ENCODE measurements at places on chromosomes 16 and 17.

DNA sequence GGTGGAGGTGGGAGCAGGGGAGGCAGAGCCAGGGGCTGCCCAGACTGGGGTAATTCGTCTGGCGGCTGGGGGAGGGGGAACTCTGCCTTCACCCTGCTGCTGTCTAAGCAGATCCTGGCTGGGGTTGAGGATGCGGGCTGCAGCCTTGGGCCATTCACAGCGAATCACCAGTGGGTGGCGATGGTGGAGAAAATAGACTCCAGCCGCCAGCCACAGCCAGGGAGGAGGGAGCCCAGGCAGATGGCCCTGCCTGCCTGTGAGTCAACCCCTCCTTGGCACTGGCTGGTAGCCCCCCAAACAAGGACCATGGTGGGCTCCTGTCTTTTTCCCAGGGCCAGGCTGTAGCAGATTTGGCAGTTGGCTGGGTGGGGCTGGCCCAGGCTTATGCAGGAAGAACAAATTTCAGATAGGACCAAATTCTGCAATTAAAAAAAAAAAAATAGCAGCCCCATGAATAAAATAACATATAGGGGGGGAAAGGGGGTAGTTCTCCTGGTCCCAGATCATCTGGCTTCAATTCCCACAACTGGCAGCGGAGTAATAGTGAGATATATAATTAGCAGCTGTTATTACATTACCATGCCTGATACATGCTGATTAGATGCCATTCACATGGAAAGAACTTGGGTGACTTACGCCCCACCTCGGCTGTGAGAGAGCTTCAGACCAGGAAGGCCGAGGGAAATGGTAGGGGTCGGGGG is 41.5 kb upstream of the CDH5 start:
- DNase-seq = peak; percentile 67

DNA sequence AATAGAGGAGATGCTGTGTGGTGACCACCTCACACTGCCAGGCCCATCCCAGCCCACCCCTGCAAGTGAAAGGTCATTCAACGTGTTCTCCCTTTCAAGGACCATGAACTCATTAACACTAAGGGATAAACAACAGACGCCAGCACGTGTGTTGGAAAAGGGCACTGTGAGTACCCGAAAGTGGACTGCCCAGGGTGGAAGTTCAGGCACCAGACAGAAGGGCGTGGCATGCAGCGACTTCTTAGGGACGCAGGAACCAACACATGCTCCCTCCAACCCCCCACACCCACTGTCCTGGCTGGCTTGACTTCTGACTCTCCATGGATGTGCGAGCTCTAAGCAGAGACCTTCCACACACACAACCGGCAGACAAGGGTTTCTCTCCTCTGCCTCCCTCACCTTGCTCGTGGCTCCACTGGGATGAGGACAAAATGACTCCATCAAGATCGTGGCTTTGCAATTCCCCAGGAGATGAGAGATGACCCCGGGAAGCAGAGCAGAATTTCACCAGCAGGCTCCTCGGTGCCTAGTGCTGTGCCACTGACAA is 11.0 kb downstream of the UBALD1 start:
- DNase-seq = no peak

DNA sequence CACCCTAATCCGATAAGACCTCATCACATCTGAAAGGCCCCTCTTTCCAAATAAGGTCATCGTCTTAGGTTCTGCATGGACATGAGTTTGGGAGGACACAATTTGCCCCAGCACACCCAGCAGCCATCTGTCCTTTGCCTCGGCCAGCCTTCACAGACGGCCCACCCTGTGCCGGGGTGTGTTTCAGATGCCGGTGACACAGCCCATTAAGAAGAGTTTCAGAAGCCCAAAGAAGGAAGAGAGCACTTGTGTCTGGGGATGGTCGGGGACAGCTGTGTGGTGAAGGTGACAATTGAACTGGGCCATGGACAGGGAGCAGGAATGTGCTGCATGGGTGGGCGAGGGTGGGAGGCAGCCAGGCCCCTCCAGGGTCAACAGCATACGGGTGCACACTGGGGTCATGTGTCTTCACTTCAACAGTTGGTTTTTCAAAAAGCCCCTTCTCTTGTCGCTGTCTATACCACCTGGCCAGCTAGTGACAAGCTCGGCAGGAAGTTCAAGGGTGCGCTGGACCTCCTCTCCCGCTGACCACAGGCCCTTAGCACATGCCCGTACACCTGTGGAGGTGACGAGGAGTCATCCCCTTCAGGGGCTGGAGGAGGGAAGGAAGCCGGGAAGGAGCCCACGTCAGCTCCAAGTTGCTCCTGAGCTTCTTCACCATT is 183.1 kb downstream of the C16orf95 start:
- peak; percentile 44 for DNase-seq

DNA sequence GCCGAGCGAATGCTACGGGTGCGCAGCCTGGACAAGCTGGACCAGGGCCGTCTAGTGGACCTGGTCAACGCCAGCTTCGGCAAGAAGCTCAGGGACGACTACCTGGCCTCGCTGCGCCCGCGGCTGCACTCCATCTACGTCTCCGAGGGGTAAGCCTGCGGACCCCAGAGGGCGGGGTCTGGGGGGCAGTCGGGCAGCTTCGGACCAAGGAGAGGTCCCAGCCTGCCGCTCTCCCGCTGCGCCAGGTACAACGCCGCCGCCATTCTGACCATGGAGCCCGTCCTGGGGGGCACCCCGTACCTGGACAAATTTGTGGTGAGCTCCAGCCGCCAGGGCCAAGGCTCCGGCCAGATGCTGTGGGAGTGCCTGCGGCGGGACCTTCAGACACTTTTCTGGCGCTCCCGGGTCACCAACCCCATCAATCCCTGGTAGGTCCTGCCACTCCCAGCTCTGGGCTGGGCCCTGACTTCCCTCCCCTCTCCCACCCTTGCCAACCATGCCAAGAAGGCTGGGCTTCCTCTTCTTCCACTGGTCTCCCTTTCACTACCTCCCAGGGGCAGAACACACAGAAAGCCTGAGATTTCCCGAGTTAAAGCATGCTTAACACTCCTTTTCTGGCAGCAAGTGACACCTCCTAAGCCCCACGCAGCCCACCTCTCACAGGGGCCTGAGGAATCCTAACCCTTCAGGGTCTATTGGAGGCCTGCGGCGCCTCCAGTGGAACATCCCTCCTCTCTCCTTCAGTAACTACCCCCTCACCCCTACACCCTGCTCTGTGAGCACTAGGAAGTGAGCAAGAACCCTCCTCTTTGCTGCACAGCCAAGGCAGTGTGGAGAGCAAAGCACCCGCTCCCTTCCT is 3.2 kb downstream of the NAGS start:
- DNase-seq = peak; percentile 45

DNA sequence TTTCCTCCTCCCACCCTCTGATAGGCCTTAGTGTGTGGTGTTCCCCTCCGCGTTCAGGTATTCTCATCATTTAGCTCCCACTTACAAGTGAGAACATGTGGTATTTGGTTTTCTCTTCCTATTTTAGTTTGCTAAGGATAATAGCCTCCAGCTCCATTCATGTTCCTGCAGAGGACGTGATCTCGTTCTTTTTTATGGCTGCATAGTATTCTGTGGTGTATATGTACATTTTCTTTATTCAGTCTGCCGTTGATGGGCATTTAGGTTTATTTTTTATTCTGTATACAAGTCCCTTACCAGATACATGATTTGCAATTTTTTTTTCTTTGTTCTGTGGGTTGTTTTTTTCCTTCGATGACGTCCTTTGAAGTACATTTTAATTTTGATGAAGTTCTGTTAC is 18.8 kb upstream of the CDK5R1 start:
- no peak for DNase-seq

GRCh38 chr17:61017317-61018006 is 339.8 kb downstream of the BCAS3 start:
- DNase-seq = no peak

- DNase-seq = peak; percentile 61
These were observed 26.8 kb downstream of the MPP2 start for GRCh38 chr17:43880420-43880991.

- DNase-seq = no peak
These were observed 101.4 kb upstream of the HLF start for GRCh38 chr17:55163408-55163807.

DNA sequence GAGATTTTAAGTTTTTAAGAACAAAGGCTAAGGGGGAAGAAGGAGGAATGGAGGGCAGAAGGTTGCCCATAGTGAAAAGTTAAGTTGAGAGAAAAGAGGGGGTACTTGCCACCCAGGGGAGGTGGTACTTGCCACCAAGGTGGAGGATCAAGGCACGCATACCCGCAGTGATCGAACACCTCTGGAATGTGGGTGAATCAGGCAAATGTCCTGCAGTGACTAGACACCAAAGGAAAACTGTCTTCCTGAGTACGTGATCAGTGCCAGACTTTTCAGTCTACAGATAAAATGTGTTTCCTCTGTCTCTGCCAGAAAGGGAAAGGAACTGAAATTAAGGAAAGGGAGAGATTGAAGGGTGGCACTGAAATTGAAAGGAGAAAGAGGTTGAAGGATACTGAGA is 2285.3 kb downstream of the TP53TG3F start:
- no peak for DNase-seq

DNA sequence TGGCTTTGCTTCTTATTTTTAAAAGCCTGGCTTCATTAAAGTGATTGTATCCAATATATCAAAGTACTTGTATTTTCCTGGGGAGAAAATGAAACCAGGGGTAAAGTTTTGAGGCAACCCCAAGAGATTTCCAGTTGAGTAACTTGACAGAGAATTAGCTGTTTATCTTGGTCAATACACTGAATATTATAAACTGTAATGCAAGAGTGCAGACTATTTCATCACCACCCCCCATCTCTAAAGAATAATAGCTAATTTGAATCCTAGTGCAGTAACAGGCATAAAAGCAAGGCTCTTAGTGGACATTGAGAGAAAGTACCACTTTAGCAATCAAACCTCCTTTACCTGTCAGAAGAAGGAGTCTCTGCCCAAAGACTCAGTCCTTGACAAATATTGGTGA is 27.0 kb downstream of the IRX6 start:
- no peak for DNase-seq

DNA sequence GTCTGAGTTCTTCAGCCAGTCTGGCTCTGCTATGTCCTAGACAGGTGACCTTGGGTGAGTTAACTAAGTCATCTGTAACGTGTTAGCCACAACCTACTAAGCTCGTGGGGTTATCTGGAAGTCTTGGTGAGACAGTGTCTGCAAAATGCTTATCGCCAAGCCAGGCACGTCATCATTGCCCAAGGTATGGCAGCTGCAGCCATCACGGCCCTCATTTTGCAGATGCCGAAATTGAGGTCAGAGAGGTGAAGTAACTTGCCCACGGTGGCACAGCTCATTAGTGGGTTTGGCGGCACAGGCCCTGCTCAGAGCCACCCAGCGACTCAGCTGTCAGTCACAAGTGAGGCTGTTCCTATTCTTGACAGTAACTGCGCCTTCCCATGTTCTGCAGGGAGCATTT is 79.8 kb downstream of the CMIP start:
- no peak for DNase-seq

DNA sequence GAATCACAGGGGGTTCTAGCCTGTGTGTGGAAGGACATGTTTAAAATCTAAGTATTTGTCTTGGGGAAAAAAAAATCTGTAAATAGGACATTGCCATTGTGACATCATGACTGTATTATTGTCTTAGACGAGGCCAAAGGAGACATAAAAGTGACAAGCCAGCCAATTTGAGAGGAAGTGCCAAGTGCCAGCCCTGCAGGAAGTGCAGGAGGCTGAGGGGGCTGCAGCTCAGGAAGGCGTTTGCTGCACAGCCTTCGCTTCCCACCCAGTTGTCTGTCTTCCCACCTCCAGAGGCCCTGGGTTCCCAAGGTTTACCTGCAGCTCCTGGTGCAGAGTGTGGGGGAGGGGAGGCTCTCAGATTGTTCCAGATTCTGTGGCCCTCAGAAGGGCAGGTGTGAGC is 1.3 kb downstream of the ADCY7 start:
- no peak for DNase-seq

DNA sequence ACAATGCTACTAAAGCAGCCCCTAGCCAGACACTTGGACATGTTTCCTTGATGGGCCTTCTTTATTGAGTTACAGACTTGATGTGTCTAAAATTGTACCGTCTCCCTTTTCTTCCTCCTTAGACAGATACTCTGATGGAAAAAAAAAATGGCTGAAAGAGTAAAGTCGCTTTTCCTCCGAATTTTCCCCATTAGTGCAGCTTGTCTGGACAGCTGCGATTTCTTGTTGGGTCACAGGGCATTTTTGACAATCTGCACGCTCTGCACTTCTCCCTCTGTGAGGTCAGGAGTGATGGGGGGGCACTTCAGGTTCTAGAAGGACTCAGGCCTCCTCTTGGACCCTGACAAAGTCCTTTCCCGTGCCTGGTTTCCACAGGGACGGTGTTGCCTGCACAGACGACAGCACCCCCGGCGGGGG is 968 bp upstream of the PRKAR1A start:
- DNase-seq = no peak

GRCh38 chr17:15886804-15887203 is 58.1 kb upstream of the ADORA2B start:
- DNase-seq = no peak

DNA sequence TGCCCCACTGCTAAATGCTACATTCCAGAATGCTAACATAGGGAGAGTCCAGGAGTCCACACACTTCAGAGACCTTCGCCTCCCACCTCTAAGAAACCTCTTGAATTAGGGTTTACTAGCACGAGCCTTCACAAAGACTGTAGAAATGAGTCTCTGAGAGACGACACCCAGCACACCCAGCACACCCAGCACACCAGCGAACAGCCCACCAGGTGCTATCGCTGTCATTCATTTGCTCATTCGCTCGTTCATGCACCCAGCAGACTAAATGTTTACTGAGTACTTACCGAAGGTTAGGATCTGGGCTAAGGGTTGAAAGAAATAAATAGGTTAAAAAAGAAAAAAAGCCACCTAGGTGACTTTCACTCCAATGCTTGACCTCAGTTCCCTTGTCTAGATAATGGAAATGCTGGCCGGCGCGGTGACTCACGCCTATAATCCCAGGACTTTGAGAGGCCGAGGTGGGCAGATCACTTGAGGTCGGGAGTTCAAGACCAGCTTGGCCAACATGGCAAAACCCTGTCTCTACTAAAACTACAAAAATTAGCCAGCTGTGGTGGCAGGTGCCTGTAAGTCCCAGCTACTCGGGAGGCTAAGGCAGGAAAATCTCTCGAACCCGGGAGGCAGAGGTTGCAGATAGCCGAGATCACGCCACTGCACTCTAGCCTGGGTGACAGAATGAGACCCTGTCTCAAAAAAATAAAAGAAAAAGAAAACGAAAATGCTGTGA is 100.8 kb downstream of the ADCY9 start:
- DNase-seq = no peak

DNA sequence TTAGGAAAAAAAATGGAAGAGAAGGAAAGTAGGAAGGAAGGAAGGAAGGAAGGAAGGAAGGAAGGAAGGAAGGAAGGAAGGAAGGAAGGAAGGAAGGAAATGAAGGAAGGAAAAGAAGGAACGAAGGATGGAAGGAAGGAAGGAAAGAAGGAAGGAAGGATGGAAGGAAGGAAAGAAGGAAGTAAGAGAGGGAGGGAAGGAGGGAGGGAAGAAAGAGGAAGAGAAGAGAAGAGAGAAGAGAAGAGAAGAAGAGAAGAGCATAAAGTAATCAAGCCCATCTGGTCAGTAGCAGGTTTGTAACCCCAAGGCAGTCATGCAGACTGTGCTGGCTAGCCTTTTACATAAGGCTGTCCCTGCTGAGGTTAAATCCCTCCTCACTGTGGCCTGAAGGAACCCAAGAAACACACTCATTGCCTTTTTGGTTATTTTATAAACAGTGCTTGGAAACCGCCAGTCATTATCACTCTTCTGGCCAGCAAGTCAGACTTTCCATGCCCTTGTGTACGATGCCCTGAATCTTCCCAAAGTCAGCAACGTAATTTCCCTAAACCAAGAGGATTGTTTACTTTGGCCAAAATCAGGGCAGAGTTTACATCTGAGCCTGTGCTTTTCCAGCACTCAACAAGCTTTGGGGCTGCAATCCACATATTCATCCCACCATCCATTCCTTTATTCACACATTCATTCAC is 409.6 kb upstream of the MAF start:
- DNase-seq = no peak
